ENCODE measurements at places on chromosomes 1 and 21. TPM values are rescaled to one million over a fixed set of nuclear protein-coding genes. Genes with fewer than 3 reads are reported as not detected.

Gene AK4
- 175 TPM for total RNA-seq

Gene LRRC7
- total RNA-seq = 0.06 TPM

Gene CR1L
- total RNA-seq = not detected

Gene AADACL3
- 2.3 TPM for total RNA-seq

Gene CYYR1
- total RNA-seq = 37.9 TPM

Gene OR2L13
- total RNA-seq = not detected

Gene FHAD1
- total RNA-seq = 0.69 TPM

Gene NBPF10
- 0.36 TPM for total RNA-seq

Gene MROH7
- total RNA-seq = not detected

Gene KIF14
- 22.5 TPM for total RNA-seq

Gene HCN3
- 6.4 TPM for total RNA-seq

Gene SOX13
- 180 TPM for total RNA-seq

Gene MYOC
- total RNA-seq = not detected

Gene TSSK3
- total RNA-seq = 1.5 TPM

Gene GSTM5
- total RNA-seq = 0.24 TPM

Gene CLCNKB
- total RNA-seq = 1.4 TPM

DNA sequence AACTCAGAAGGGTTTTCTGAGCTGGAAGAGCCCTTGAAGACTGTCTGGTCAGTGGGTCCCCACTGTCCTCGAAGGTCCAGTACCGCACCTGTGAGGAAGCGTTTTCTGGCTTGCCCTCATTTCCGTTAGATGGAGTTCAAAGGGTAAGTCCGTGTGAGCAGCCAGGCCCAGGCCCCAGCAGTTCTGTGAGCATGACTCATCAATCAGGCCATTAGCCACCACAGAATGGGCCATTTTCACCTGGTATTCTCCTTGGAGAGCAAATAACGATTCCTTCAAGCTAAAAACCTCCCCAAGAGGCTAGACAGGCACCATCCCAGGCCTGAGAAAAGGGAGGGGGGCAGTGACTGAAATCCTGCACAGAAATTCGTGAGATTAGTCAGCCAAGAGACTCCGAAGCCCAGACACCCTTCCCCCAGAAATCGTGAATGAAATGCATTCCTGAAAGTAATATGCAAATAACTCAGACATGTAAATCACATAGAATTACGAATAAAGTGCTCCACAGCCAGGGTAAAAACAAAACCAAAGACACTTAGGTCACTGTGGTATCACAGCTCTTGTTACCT, 66.0 kb downstream of the BCAR3 start:
- no peak overlapping the region for H3K4me3 ChIP-seq
- 0 out of 2 replicates have a peak overlapping the region, but pooled peaks have one; percentile 13 for H3K27ac ChIP-seq
- no peaks in the 10 kb centered on the region for H3K27me3 ChIP-seq
- peaks cover 19% of the 10 kb centered on the region for H3K4me1 ChIP-seq
- DNase-seq = no peak

- H3K36me3 ChIP-seq = no peaks in the 10 kb centered on the region
- H3K4me3 ChIP-seq = no peak overlapping the region
- DNase-seq = no peak
- peaks cover 4% of the 10 kb centered on the region for H3K27me3 ChIP-seq
- H3K4me1 ChIP-seq = peaks cover 12% of the 10 kb centered on the region
- H3K27ac ChIP-seq = no peak overlapping the region
Observed at GRCh38 chr21:45333583-45334121, 46.0 kb upstream of the POFUT2 start.

- H3K4me1 ChIP-seq = no peaks in the 10 kb centered on the region
- H3K4me3 ChIP-seq = no peak overlapping the region
- H3K36me3 ChIP-seq = peaks cover 20% of the 10 kb centered on the region
- DNase-seq = no peak
- H3K27me3 ChIP-seq = no peaks in the 10 kb centered on the region
Observed at GRCh38 chr1:207072233-207072632, 16.4 kb upstream of the C4BPB start.

DNA sequence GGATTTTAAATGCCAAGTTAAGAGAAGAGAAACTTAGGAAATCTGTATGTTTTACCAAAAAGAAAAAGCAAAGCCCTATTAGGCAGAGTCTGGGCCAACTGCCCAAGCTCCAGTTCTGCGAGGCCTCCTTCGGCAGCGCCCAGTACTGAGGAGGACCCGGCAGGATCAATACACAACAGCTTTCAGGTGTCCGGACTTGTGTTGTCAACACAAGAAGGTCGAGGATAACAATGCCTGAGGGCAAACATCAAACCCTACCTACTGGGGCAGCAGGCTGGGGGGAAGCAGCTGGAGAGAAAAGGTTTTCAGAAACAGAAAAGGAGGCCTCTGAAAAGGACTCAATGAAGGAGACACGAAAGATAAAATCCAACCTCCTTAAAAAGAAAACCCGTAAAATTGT, 98.1 kb upstream of the GJB5 start:
- H3K27ac ChIP-seq = no peak overlapping the region
- H3K4me1 ChIP-seq = peaks cover 28% of the 10 kb centered on the region
- H3K36me3 ChIP-seq = no peaks in the 10 kb centered on the region
- H3K27me3 ChIP-seq = no peaks in the 10 kb centered on the region
- DNase-seq = no peak
- H3K4me3 ChIP-seq = no peak overlapping the region

- no peaks in the 10 kb centered on the region for H3K36me3 ChIP-seq
- H3K27me3 ChIP-seq = no peaks in the 10 kb centered on the region
- H3K4me3 ChIP-seq = no peak overlapping the region
- no peak for DNase-seq
Observed at GRCh38 chr1:66354311-66355201, 179.4 kb upstream of the SGIP1 start.

- DNase-seq = no peak
- H3K4me3 ChIP-seq = no peak overlapping the region
- no peak overlapping the region for H3K27ac ChIP-seq
- no peaks in the 10 kb centered on the region for H3K4me1 ChIP-seq
Observed at GRCh38 chr1:30522031-30523004, 201.1 kb downstream of the MATN1 start.

- H3K4me1 ChIP-seq = peaks cover 2% of the 10 kb centered on the region
- no peaks in the 10 kb centered on the region for H3K27me3 ChIP-seq
- DNase-seq = no peak
- no peaks in the 10 kb centered on the region for H3K36me3 ChIP-seq
- H3K4me3 ChIP-seq = no peak overlapping the region
Observed at GRCh38 chr1:231667896-231668506, 41.4 kb downstream of the DISC1 start.

DNA sequence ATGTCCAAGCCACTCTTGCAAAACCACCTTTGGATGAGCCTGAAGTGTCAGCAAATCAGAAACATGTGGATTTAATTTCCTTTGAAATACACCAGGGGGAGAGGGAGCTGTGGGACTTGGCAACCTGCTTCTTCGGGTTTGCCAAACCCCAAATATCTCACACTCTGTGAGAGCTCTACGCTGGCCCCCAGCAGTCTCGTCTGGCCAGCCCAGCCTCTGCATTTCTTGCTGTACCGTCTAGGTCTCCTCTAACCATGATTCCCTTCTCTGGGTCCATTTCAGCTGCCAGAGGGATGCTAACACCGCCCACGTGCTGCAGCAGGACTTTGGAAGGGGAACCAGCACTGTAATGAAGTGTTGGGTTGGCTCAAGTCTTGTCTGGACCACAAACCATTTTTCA, 114.6 kb downstream of the MRPS6 start:
- H3K27ac ChIP-seq = no peak overlapping the region
- no peaks in the 10 kb centered on the region for H3K27me3 ChIP-seq
- no peaks in the 10 kb centered on the region for H3K4me1 ChIP-seq

- H3K27me3 ChIP-seq = no peaks in the 10 kb centered on the region
- H3K4me1 ChIP-seq = peaks cover 5% of the 10 kb centered on the region
- no peak for DNase-seq
- no peaks in the 10 kb centered on the region for H3K36me3 ChIP-seq
- no peak overlapping the region for H3K4me3 ChIP-seq
Observed at GRCh38 chr1:213291526-213291925, 240.5 kb downstream of the RPS6KC1 start.

GRCh38 chr1:61647142-61647541, 77.8 kb downstream of the TM2D1 start:
- H3K36me3 ChIP-seq = no peaks in the 10 kb centered on the region
- no peaks in the 10 kb centered on the region for H3K27me3 ChIP-seq
- no peak overlapping the region for H3K4me3 ChIP-seq
- H3K27ac ChIP-seq = no peak overlapping the region

DNA sequence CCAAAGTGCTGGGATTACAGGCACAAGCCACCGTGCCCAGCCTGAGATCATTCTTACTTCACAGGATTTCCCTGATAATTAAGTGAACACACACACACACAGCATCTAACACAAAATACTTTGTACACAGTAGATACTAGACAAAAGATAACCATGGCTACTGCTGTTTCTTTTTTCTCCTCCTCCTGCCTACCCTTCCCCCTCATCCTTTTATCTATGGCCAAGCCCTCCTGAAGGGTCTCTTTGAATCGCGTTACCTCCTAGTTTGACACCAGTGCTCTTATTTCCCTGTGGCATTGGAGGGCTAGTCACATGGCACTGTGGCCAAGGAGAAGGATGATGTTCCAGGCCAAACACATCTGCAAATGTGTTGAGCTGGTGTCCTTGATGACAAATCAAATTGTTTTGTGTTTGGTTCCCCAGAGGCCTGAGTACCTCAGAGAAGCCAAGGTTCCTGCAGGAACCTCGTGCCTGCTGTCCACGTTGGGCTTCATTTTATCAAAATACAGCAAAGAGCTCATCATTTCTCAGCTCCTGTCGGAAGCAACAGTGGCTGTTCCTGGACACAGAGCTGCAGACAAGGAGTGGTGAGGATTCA, 20.6 kb downstream of the NDUFS5 start:
- DNase-seq = no peak
- no peaks in the 10 kb centered on the region for H3K27me3 ChIP-seq
- H3K4me3 ChIP-seq = no peak overlapping the region

DNA sequence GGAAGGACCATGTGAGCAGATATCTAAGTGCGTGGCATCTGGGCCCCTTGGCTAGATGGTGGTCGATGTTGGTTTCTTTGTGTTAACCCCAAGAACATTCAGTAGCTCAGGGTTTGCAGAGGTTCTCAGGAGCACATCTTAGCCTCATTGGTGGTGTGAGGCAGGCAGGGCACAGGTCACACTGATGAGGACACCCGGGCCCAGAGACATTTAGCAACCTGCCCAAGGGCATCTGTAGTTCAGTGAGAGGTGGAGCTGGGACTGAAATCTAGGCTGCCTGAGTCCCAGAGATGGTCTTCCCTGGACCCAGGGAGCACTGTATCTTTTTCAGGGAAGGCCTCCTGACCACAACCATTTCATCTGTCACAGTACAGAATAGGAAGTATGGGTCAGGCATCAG, 859 bp upstream of the SLC5A9 start:
- H3K36me3 ChIP-seq = no peaks in the 10 kb centered on the region
- H3K27ac ChIP-seq = no peak overlapping the region
- DNase-seq = no peak
- H3K4me3 ChIP-seq = no peak overlapping the region
- no peaks in the 10 kb centered on the region for H3K4me1 ChIP-seq
- H3K27me3 ChIP-seq = no peaks in the 10 kb centered on the region

DNA sequence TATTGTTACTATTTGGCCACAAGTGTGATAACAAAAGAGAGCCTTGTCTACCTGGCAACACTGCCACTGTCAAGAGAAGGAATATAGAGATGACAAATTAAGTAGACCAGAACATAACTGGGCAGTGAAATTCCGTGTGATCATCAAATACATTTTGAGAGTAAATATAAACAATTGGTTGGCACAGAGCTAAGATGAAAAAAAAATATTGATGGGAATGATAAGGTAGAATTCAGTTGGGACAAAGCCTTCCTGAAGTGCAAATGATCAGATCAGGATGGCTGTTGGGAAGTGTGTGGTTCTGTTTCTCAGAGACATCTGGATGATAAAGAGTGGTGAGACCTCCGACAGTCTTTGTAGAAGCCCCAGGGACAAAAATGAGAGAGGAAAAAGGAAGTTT, 205.5 kb upstream of the CAMK1G start:
- H3K27me3 ChIP-seq = no peaks in the 10 kb centered on the region
- no peaks in the 10 kb centered on the region for H3K36me3 ChIP-seq
- H3K27ac ChIP-seq = no peak overlapping the region
- H3K4me3 ChIP-seq = no peak overlapping the region
- no peaks in the 10 kb centered on the region for H3K4me1 ChIP-seq
- DNase-seq = no peak

DNA sequence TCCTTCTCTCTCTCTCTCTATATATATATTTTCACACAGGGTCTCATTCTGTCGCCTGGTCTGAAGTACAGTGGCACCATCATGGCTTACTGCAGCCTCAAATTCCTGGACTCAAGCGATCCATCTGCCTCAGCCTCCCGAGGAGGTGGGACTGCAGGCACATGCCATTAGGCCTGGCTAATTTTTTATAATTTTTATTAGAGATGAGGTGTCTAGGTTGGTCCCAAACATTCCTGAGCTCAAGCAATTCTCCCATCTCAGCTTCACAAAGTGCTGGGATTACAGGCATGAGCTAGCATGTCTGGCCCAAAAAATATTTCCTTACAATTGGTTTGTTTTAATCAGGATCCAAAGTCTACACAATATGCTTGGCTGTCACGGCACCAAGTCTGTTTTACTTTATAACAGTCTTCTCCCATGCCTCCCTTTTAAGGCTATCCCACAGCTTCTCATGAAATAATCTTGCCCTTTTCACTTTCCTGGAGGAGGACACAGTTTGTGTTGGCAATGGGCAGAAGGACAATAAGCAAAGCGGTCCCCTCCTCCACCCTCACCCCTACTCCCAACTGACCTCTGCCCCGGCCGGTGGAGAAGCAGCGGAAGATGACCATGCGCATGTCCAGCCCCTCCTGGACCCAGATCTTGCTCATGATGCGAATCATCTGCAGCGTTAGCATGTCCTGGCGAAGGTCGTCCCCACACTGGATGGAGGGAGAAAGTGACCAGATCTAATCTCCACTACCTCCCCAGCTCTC, 28.2 kb upstream of the PPP1R15B start:
- no peaks in the 10 kb centered on the region for H3K4me1 ChIP-seq
- H3K27me3 ChIP-seq = no peaks in the 10 kb centered on the region
- H3K36me3 ChIP-seq = peaks cover 23% of the 10 kb centered on the region
- no peak for DNase-seq
- H3K4me3 ChIP-seq = no peak overlapping the region
- H3K27ac ChIP-seq = no peak overlapping the region

DNA sequence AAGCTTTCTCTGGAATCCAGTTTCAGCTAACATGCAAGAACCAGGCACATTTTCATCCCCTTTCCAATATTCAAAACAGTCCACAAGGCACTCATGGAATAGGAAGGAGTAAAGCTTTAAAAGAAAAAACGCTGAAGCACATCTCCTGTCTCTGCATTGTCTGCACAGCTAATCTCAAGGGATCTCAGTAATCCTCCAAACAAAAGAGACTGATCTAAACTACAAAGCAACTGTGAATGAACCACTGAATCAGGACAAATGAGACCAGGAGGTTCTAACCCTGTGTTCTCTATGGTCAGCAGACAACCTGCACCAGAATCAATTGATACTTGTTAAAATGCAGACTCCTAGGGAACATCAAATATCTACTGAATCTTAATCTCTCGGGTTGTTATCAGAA, 399.0 kb downstream of the HHAT start:
- DNase-seq = no peak
- no peaks in the 10 kb centered on the region for H3K4me1 ChIP-seq
- H3K27ac ChIP-seq = no peak overlapping the region
- H3K4me3 ChIP-seq = no peak overlapping the region
- H3K36me3 ChIP-seq = no peaks in the 10 kb centered on the region

GRCh38 chr1:55632906-55633305, 417.7 kb upstream of the USP24 start:
- no peaks in the 10 kb centered on the region for H3K4me1 ChIP-seq
- no peak for DNase-seq
- no peaks in the 10 kb centered on the region for H3K36me3 ChIP-seq
- H3K4me3 ChIP-seq = no peak overlapping the region
- no peaks in the 10 kb centered on the region for H3K27me3 ChIP-seq
- H3K27ac ChIP-seq = no peak overlapping the region
